Right atrium auricular region (tissue), 2 donors: ENCODE measurements at places on chromosomes 7 and 10.

GRCh38 chr10:71086439-71087080 lies 125.8 kb upstream of the UNC5B start:
- peak; percentile 38 for DNase-seq

GRCh38 chr10:64368298-64368697 lies 847.1 kb downstream of the REEP3 start:
- DNase-seq = no peak

DNA sequence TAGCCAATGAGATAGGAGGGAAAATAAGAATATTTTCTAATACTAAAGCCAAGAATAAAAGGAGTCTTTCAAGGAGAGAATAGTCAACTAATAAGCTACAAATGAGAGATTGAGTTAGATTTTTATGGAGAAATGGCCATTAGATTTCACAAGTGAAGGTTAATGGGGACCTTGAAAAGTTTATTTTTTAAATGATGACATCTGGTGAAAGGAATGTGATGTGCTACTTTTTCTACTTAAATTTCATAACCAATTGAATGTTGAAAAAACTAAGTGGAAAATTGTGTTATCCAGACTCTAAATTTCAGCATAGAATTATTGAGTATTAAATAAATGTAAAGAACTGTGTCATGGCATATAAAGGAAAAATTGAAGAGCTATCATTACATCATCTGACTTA lies 125.7 kb downstream of the TSPAN12 start:
- no peak for DNase-seq

DNA sequence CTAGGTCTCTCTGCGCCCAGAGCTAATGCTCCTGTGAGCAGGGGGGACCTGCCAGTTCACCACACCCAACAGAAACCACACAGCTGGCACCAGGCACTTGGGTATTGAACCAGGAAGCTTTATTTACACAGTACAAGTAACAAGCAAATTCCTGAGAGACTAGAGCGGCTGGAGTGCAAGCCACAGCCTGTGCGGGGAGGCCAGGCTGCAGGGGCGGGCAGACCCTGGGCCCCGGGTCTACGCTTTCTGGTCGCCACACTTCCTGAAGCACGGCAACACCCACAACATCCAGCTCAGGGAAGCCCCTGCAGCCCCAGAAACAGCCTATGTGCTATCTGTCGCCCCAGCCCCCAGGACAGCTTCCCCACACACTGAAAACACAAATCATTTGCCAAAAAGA lies 125.0 kb downstream of the FAM53B start:
- DNase-seq = no peak

GRCh38 chr7:33790746-33791145 lies 114.6 kb upstream of the BMPER start:
- no peak for DNase-seq

GRCh38 chr10:30357075-30357801 lies 8.2 kb upstream of the MTPAP start:
- DNase-seq = no peak
